Muscle of back (tissue), 13 donors: ENCODE measurements at places on chromosomes 16 and 17. TPM values are rescaled to one million over a fixed set of nuclear protein-coding genes. Genes with fewer than 3 reads are reported as not detected.

DNA sequence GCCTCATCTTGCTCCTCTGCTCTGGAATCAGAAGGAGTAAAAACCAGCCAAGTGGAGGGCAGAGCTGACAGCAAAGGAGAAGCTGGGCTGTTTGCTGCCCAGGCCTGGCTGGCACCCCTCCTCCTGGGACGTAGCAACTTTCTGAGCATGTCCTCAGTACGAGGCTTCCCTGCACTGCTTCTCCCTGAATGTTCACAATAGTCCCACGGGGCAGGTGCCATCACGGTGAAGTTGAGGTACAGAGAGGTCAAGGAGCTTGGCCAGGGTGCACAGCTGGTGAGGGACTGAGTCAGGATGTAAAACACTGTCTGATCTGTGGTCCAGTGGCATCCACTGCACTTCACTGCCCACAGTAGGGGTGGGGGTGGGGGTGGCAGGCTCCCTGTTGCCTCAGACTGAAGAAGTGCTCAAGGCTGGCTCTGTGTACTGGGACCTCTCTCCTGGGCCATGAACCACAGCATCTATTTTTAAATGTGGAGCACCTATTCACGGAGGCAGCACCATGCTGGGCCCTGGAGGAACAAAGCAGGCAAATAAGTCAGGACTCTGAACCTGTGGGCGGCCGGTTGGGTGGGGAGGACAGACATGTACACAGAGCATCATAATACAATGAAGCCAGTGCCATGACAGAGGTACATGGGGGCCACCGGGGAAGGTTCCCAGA is 369.5 kb downstream of the SEC14L1 start:
- DNase-seq = no peak

Gene TNS4
- polyA plus RNA-seq = 0.15 TPM

- peak; percentile 21 for DNase-seq
Measured at GRCh38 chr17:10197721-10198508, 491 bp downstream of the GAS7 start.

Gene SLC5A10
- polyA plus RNA-seq = 0.12 TPM

Gene P2RX5
- polyA plus RNA-seq = 18.0 TPM

- no peak for DNase-seq
Measured at GRCh38 chr16:80705596-80705995, 98.8 kb downstream of the CDYL2 start.

DNA sequence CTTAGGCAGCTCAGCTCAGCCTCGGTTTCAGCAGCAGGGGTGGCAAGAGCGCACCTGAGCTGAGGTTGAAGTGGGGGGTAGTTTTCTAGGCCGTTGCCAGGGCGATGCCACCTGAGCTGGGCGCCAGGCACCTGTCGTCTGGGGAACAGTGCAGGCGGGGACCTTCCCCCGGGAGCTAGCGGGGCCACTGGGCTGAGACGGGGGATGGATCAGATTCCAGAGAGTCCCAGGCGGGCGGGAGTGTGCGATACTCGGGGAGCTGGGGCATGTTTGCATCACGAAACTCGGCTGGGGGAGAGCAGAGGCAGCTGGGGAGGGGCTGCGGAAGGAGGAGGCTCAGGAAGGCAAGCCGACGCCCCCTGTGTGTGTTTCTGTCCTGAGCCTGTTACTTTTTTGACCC is 477 bp upstream of the CLDN9 start:
- no peak for DNase-seq

DNA sequence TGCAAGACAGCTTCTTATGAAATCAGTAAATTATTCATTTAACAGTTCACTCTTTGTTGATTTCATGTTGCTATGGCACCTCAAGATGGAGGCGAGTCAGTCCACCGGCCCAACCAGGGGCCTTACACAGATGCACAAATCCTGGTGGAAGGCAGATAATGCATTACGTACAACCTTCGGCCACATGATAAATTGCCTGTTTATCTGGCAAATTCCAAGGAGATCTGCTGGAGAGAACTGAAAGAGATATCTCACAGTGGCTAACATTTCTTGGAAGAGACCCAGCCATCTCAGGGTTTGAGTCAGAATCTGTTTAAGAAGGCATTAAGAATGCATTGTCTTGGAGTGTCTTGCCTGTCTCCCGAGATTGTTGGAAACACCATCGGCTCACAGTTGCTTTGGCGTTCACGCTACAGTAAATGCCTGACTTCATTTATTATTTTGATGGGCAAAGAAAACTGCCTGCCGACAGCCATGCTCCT is 225.6 kb downstream of the MSI2 start:
- peak; percentile 39 for DNase-seq
